Naive thymus-derived CD4-positive, alpha-beta T cell (primary cell): ENCODE measurements at places on chromosomes 6 and 20. TPM values are rescaled to one million over a fixed set of nuclear protein-coding genes. Genes with fewer than 3 reads are reported as not detected.

DNA sequence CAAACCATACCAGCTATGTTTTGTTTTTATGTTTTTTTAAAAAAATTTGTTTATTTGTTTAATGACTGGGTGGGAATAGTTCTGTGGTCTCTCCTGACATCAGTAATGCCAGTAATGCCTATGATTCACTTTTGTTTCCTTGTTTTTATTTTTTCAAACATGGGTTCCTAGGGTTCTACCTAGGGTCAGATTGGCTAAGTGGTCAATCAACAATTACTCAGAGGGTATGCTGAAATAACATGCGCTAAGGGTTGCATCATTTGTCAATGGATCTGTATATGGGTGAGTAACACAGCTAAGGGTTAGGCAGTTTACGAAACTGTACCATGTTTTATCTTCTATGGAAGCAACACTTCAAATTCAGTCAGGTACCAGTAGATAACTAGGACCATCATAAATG, 583.8 kb upstream of the GJE1 start:
- no peak for DNase-seq

The TEAD3 gene
- 0.13 and 0.27 TPM in 2 replicates for total RNA-seq

DNA sequence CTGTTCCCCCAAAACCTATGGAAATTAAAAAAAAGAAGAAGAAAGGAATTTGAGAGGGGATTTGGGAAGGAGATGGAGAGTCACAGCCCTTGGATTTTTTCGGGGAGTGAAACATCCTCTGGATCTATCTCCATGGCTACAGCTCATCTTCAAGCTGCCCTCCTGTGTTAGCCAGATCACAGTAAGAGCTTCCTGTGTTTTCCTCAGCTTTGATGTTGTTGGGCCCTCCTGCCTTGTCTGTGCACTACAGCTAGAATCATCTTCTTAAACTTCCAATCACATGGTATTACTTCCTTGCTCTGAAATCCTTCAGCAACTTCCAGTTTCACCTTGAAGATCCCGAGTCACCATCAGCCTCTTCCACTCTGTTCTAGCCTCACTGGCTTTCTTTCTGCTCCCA, 207.8 kb upstream of the ZFP64 start:
- no peak for DNase-seq

The KCNS1 gene
- total RNA-seq = 0.12 and 0.13 TPM in 2 replicates

DNA sequence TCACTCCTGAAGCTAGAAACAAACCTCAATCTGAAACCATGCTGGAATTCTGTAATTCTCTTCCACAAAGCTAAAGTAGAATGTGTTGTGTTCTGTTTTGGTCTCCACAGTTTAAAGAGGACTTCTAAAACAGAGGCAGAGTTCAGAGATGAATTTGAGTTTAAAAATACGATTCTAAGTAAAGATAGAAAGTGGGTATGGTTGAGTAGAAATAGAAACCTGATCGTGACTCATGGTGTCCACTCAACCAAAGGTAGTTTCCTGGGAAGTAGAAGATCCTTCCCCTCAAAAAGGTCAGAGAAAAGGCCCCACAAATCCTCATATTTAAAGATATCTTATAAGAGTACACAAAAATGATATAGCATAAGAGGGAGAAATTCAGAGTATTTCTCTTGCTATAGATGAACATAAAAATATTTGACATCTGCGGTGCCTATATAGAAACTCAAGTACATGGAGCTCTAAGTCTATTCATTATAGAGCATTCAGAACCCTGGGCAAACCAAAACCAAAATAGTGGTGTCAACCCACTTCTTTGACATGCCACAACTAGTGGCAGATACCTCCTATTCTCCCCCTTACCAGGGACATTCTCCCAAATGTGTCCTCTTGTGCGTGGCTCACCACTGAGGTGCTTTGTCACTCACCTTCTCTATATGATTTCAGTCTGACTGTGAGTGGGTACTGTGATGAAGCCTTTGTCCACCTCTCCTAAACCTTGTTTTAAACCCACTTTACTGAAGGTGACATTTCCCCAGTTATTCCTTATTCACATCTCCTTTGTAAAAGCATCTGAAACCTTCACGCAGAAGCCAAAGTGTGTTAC, 84.5 kb downstream of the PLCB1 start:
- no peak for DNase-seq
